ENCODE measurements at places on chromosomes 1 and 21.

DNA sequence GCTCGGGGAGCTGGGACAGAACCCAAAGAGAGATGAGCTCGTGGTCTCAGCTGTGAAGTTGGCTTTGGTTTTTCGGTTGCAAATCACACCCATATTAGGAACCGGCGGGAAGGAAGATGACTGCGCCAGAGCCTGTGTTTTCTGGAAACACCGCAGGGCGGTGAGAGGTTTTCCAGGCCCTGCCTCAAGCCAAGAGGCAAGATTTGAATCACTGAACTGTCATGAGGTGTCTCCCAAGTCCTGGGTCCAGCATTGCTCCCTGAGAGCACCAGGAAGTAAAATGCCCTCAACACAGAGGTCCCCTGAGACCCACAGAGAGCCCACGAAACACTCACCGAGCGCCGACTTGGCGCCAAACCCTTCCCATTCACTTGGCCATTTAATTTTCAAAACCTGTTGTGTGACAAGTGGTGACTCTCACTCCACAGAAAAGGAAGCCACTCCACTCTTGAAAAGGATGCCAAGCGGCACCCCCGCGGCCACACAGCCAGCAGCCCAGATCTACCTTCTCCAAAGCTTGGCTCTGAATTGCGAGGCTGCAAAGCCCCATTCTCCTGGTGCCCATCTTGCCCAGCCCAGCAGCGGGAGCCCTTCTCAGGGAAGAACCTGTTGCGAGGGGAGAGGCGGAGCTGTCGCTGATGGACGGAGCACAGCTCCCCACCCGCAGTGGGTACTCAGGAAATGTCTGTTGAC lies 99.0 kb upstream of the RUNX3 start:
- no peak for DNase-seq

DNA sequence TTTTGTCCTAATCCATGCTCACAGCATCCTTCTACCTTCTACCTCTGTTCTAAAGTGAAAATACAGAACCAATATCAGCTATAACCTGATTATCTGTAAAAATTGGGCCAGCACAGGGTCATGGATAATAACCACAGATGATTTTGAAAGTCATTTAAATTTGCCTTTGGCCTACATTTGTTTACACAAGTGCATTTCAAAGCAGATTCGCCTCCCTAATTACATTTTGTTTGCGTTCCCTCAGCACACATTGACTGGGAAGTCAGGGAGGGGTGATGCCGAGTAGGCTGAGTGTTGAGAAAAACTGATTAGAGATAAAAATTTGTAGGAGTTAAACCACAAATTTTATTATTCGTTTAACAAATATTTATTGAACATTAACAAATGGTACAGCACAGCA lies 19.2 kb upstream of the RGS8 start:
- peak; percentile 99 for DNase-seq

GRCh38 chr1:221823561-221823960 lies 81.7 kb upstream of the DUSP10 start:
- DNase-seq, result no peak

GRCh38 chr1:208068407-208068806 lies 157.5 kb upstream of the CD34 start:
- DNase-seq, result no peak

DNA sequence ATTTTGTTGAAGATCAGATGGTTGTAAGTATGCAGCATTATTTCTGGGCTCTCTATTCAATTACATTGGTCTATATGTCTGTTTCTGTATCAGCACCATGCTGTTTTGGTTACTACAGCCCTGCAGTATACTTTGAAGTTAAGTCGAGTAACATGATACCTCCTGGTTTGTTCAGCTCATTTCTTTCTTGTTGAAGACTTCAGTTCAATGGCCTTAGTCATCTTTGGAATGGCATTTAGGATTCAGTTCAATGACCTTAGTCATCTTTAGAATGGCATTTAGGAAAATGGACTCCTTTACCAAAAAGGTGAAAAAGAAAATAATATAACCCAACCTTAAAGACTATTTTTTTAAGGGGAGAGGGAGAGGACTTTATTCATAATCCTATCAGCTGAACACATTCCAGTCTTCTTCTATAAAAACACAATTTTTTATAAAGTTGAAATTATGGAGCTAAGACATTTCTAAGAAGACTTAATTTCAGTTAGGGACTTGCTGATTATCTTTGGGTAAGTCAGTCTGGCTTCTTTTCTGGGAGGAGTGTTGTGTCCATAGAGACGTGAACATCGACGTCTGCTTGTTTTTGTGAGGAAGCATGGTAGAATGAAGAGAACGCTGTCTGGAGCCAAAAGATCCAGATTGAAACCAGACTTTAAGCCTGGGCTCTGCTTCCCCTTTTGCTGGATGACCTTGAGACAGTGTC lies 48.3 kb downstream of the DDR2 start:
- no peak for DNase-seq

DNA sequence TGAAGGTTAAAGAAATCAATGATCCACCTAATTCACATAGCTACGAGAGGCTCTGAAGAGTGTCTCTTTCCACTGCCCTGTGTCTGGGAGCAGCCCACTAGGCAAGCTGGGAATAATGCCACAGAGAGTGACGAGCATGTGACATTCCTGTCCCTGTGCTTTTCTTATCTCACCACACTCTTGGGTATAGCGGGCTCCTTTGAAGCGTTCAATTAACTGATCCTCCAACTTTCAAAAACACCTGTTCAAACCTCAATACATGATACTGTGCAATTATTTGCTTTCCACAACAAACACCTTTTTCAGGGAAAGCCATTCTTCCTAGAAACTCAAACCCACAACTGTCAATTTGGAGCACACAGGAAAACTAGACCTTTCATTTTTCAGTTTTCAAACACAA lies 43.4 kb downstream of the PLPP3 start:
- DNase-seq, result no peak

DNA sequence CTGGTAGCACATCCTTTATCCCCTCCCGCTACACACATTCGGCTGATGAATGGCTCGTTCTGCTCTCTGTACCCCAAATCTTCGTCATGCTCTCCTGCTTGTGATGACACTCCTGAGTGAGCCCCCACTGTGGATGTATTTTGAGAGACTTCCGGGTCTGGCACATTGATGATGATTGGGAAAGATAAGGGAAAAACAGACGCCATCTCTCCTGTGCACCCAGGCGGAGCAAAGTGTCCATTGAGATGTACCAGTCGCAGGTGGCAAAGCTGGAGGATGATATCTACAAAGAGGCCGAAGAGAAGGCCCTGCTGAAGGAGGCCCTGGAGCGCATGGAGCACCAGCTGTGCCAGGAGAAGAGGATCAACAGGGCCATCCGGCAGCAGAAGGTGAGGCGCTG lies 27.9 kb upstream of the EFHD2 start:
- no peak for DNase-seq

DNA sequence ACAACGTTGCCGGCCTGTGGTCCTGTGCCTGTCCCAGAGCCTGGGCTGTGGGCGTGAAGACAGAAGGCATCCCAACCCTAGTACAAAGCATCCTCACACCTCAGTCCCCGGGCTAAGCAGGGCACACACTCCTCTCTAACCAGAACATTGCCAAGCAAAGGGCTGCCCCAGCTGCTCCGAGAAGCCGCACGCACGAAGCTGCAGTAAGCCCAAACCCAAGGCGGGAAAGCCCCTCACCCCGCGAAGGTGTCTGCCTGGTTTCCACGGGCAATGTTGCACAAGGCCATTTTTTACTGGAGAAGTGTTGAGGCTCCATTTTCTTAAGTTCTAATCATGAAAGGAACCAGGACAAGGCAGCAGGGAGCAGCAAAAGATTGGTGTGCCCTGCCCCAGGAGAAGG lies 519.0 kb downstream of the NPHP4 start:
- DNase-seq, result no peak

DNA sequence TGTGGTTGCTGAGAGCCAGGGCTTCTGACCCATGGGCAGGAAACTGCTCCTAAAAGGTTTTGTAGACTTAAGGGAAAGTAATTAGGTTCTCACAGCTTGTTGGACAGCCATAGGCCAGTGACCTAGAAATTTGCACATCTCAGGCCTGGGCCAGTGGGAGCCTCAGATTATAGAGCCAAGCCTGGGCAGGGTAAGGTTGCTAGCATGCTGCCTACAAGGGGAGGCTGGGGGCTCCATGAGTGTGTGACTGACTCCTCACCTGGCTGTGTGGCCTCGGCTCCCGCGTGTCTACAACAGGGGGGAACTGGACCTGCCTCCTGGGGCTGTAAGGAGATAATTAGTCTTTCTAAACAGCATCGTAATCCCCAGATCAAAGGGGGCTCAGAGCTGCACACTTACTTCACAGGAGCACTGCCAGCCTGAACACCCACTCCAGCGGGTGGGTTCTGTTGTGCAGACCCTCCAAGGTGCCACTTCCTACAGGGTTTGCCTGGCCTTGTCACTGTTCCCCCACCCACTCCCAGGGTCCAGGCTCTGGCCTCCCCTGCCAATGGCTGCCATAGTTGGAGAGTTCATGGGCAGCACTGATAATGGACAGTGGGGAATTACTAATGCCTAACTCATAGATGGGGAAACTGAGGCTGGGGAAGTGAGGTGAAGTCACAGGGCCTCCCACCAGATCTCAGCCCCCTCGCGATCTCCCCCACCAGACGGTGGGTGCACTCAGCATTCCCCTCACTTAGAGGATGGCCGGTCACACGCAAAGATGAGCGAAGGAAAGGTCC lies 230.4 kb upstream of the TMEM51 start:
- no peak for DNase-seq

- peak; percentile 18 for DNase-seq
Measured at GRCh38 chr1:74771913-74772515, 39.1 kb downstream of the TYW3 start.

GRCh38 chr1:171292799-171293198 lies 21.2 kb upstream of the FMO4 start:
- DNase-seq, result no peak

- no peak for DNase-seq
Measured at GRCh38 chr1:237879195-237879594, 11.5 kb downstream of the ZP4 start.

DNA sequence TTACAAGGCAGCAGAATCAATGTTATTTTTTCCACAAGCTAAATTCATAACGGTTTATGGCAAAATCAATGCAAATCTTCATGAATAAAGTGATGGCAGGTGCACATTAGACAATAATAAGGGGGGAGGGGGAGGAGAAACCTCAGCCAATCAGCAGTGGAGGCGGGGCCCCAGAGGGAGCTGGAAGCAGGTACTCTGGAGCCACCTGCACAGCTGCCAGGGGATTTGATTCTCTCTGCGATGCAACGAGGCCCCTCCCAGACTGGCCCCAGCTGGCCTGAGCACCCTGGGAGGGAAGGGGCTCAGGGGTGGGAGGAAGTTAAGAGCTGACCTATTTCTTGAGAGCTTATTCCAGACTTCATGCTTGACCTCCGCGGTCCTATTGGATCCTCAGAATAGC lies 127.8 kb upstream of the IGSF21 start:
- peak; percentile 86 for DNase-seq

DNA sequence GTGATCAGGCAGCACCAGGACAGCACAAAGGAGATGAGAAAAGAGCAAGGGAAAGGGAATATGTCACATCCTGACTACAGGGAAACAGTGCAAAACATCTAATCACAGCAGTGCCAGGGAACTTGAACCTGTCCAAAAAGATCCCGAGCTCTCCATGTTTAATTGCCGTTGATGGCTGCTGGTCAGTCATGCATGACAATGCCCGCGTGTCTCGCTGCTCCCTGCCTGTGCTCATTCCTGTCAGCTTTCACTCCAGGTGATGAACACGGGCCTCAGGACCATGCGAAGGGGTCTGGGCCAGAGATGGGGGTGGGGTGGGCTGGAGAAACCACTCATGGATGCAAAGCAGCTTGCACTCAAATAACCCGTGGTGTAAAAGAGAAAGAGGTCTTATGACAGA lies 287.0 kb downstream of the GPATCH2 start:
- DNase-seq, result peak; percentile 57

- DNase-seq, result no peak
Measured at GRCh38 chr1:228148935-228149405, 760 bp upstream of the GJC2 start.

GRCh38 chr1:27314169-27314568 lies 7.8 kb upstream of the TMEM222 start:
- no peak for DNase-seq

GRCh38 chr1:63828322-63829044 lies 54.7 kb downstream of the ROR1 start:
- no peak for DNase-seq

- no peak for DNase-seq
Measured at GRCh38 chr1:24294716-24295371, 24.3 kb upstream of the GRHL3 start.

GRCh38 chr1:37807220-37807554 lies 403 bp upstream of the C1orf122 start:
- no peak for DNase-seq

DNA sequence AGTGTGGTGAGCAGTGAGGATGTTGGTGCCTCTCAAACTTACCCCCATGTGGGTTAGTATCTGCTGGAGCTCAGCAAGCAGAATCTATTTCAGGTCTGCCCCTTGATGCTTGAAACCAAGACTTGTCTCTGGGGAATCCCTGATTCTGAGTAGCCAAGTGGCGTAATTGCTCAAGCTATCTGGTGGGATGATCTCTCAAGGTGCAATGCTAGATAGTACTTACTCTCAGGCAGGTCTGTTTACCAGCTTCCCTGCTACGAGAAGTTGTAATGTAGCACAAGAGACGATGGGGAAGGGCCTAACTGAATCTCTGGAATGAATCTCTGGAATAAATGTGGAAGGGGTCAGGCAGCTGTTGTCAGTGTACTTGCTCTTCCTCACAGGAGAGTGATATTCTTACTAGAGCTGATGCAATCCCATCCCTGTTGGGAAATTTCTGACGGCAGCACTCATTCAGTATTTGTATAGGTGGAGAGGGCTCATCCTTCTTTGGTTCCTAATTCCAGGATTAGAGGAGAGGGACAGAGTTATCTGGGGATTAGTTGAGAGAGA lies 65.4 kb downstream of the MACF1 start:
- no peak for DNase-seq

DNA sequence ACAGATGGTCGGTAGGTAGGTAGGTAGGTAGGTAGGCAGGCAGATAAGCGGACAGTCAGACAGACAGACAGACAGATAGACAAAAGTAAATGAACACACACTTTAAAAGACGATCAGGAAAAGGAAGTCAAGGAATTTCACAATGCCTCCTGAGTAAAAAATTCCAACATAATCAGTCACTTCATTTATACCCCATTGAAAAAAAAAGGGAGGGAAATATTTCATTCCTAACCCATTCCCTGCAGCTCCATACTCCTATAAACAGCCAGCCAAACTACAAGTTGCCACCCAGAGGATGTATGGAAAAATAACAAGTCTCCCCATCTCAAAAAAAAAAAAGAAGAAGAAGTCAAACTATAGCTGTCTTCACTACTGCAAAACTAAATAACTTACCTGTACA lies 43.4 kb downstream of the ZZZ3 start:
- no peak for DNase-seq

GRCh38 chr1:65002156-65002507 lies 35.8 kb upstream of the JAK1 start:
- DNase-seq, result no peak

GRCh38 chr1:83670909-83671565 lies 327.9 kb downstream of the TTLL7 start:
- no peak for DNase-seq
